ENCODE measurements at places on chromosomes 6 and 20.

- H3K36me3 ChIP-seq, result peaks cover 76% of the 10 kb centered on the region
- DNase-seq, result no peak
- H3K4me3 ChIP-seq, result peak overlapping the region; percentile 78
- peak overlapping the region; percentile 74 for H3K27ac ChIP-seq
Measured at GRCh38 chr6:109478841-109479624, 4.0 kb downstream of the ZBTB24 start.

GRCh38 chr20:38272961-38273360 is 12.4 kb upstream of the KIAA1755 start:
- no peaks in the 10 kb centered on the region for H3K4me1 ChIP-seq
- DNase-seq, result no peak
- no peak overlapping the region for H3K4me3 ChIP-seq
- H3K27me3 ChIP-seq, result peaks cover 2% of the 10 kb centered on the region

DNA sequence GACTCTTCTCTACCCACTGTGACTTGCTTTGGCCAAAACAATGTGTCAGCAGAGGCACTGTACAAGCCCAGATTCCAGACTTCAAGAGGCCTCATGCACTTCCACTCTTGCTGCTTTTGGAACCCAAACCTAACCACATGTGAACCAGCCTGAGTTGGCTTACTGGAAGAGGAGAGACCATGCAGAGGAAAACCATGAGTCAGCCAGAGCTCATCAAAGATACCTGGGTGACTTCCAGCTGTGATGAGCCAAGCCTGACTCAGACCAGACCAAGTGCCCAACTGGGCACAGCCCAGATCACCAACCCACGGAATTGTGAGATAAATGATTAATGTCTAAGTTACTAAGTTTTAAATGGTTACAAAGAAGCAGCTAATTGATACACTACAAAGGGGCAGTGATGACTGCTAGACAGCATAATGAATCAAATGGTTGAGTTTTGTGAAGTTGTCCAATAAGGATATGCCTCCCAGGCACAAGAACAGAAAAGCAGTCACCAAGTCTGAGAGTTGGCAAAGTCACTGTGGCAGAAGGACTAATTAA is 16.2 kb upstream of the BEND6 start:
- no peak overlapping the region for H3K4me3 ChIP-seq
- peaks cover 8% of the 10 kb centered on the region for H3K27me3 ChIP-seq
- H3K27ac ChIP-seq, result no peak overlapping the region
- H3K4me1 ChIP-seq, result no peaks in the 10 kb centered on the region
- no peak for DNase-seq

GRCh38 chr6:16618962-16619361 is 142.3 kb downstream of the ATXN1 start:
- no peak overlapping the region for H3K4me3 ChIP-seq
- peaks cover 26% of the 10 kb centered on the region for H3K36me3 ChIP-seq
- DNase-seq, result no peak
- no peaks in the 10 kb centered on the region for H3K27me3 ChIP-seq

GRCh38 chr6:109024784-109025183 is 69.9 kb downstream of the SESN1 start:
- H3K27me3 ChIP-seq, result peaks cover 9% of the 10 kb centered on the region
- H3K4me3 ChIP-seq, result no peak overlapping the region
- no peaks in the 10 kb centered on the region for H3K36me3 ChIP-seq
- H3K4me1 ChIP-seq, result peaks cover 8% of the 10 kb centered on the region
- DNase-seq, result no peak

DNA sequence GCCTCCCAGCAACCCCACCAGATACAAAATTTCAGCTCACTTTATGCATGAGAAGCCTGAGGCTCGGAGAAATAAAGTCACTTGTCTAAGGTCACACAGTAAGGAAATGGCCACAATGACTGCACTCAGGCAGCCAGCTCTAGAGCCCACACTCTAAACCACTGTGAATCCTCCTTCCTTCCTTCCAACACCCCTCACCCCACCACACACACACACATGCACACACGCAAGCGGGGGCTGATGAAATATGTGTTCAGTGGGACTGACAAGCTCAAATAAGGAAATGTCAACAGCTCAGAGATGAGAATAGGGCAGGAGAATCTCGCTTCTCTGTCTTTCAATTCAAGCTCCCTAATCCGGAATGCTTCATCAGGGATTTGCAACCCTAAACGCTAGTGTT is 6.0 kb upstream of the BPIFA1 start:
- H3K36me3 ChIP-seq, result no peaks in the 10 kb centered on the region
- H3K27ac ChIP-seq, result no peak overlapping the region
- DNase-seq, result no peak
- H3K4me3 ChIP-seq, result no peak overlapping the region

DNA sequence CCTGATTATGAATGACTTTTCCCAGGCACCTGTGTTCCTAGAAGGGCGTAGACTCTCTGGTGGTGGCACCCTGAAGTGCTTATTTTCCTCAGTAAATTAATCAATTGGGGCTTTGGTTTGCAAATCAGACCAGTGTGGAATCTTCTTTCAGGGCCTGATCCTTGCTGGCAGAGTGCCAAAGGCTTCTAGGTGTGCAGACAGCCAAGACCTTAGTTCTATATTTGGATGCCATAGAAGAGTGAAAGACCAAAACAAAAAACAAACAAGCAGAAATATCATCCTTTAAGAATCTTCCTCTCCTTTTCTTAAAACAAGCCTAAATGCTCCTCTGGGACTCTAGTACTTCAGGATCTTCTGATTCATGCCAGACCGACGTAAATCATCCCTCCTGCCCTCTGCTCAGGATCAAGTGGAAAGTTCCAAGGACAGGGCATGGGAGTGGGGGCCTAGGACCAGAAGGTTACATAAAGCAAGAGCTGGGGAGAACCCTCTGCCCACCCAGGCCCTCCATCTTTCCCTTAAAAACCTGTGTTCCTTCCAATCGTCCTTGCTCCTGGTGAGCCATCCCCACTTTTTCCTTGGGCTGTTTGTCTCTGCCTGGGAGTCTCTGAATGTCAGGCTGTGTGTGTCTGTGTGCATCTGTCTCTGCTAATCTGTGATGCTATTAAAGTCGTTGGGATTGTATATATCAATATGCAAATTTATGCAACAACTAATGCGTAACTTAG is 70.5 kb upstream of the MYLIP start:
- no peak for DNase-seq
- H3K4me1 ChIP-seq, result peaks cover 5% of the 10 kb centered on the region
- H3K4me3 ChIP-seq, result no peak overlapping the region
- no peak overlapping the region for H3K27ac ChIP-seq

- H3K36me3 ChIP-seq, result no peaks in the 10 kb centered on the region
- no peak for DNase-seq
- no peak overlapping the region for H3K4me3 ChIP-seq
- H3K27me3 ChIP-seq, result no peaks in the 10 kb centered on the region
Measured at GRCh38 chr6:68240726-68241125, 394.4 kb upstream of the ADGRB3 start.

DNA sequence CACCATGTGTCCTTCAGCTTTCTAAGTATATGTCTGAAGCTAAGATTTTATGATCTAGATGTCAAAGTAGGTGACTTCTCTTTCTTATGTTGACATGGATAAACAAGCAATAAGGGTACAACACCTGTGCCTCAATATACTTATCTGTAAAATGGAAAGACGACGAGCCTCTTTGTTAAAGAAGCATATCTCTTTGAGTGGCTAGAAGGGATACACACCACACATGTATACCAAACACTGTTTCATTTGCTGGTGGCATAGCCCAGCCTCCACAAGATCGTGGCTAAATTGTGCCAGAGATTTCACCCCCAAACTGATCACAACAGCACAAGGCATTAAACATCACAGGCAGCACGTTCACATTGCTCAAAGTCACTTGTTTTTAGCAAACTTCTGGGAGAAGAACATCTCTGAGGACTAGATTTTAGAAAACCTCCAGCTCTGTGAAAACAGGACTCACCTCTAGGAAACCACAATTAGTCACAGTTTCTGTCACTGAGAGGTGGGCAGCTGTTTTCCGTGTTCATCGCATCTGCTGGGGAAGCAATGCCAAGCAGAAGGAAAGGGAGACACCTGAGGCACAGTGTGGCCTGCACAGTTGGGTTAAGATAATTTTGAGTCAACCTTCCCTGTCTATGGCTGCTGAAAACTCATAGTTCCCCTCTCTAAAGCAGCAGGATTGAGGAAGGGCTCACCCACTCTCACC is 263.0 kb upstream of the PLCB4 start:
- H3K4me3 ChIP-seq, result no peak overlapping the region
- no peak overlapping the region for H3K27ac ChIP-seq
- no peaks in the 10 kb centered on the region for H3K27me3 ChIP-seq
- peaks cover 4% of the 10 kb centered on the region for H3K4me1 ChIP-seq
- H3K36me3 ChIP-seq, result no peaks in the 10 kb centered on the region
- DNase-seq, result no peak

- H3K27ac ChIP-seq, result no peak overlapping the region
- peaks cover 26% of the 10 kb centered on the region for H3K36me3 ChIP-seq
- H3K27me3 ChIP-seq, result no peaks in the 10 kb centered on the region
- DNase-seq, result no peak
- no peak overlapping the region for H3K4me3 ChIP-seq
Measured at GRCh38 chr6:108254433-108255410, 6.1 kb downstream of the SNX3 start.

GRCh38 chr6:11140056-11140455 is 28.5 kb upstream of the ERVFRD-1 start:
- no peak overlapping the region for H3K4me3 ChIP-seq
- peaks cover 4% of the 10 kb centered on the region for H3K27me3 ChIP-seq
- no peak overlapping the region for H3K27ac ChIP-seq
- H3K36me3 ChIP-seq, result peaks cover 8% of the 10 kb centered on the region
- DNase-seq, result no peak
- peaks cover 22% of the 10 kb centered on the region for H3K4me1 ChIP-seq

- DNase-seq, result peak; percentile 63
- peaks cover 15% of the 10 kb centered on the region for H3K27me3 ChIP-seq
Measured at GRCh38 chr6:32933661-32934085, 7.2 kb downstream of the HLA-DMB start.

DNA sequence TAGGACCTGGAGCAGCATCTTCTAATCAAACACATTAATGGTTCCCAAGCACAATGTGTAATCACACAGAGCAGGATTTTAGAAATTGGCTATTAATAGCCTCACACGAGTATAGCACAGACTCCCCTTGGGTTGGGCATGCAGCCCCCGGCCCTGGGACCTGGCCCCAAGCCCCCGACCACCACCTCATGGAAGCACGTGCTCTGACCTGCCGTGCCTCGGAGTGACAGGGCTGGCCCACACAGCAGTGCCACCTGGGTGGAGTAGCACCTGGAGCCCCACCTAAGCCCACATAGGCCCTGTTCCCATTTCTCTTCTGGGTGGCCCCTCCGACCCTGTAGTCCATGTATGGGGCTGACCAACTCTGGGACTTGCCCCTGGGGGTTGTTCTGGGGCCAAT is 171.8 kb downstream of the TTLL2 start:
- H3K27me3 ChIP-seq, result no peaks in the 10 kb centered on the region
- no peaks in the 10 kb centered on the region for H3K4me1 ChIP-seq
- no peaks in the 10 kb centered on the region for H3K36me3 ChIP-seq
- no peak overlapping the region for H3K4me3 ChIP-seq
- no peak overlapping the region for H3K27ac ChIP-seq

GRCh38 chr6:27144740-27145079 is 102.8 kb upstream of the PRSS16 start:
- H3K27me3 ChIP-seq, result no peaks in the 10 kb centered on the region
- H3K4me1 ChIP-seq, result peaks cover 22% of the 10 kb centered on the region
- H3K27ac ChIP-seq, result no peak overlapping the region
- peaks cover 13% of the 10 kb centered on the region for H3K36me3 ChIP-seq
- DNase-seq, result no peak

- no peak for DNase-seq
- no peaks in the 10 kb centered on the region for H3K36me3 ChIP-seq
- no peak overlapping the region for H3K27ac ChIP-seq
- no peaks in the 10 kb centered on the region for H3K27me3 ChIP-seq
- H3K4me3 ChIP-seq, result no peak overlapping the region
- no peaks in the 10 kb centered on the region for H3K4me1 ChIP-seq
Measured at GRCh38 chr20:42212391-42212790, 594.2 kb upstream of the CHD6 start.

DNA sequence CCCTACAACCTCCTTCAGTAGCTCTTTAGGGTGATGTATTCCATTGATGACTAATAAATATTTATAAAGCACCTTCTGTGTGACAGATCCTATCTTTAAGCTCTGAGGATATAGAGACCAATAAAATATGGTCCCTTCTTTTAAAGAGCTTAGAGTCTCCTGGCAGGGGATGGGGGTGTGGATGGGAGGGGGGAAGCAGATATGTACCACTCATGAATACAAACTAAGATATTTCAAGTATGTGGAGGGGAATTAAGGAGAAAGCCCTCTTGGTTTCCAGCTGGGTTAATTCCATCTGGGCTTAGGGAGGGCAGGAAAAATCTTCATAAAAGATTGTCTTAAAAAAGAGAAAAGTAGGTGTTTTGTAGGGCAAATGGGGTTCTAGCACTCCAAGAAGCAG is 21.6 kb upstream of the FBXO9 start:
- H3K4me1 ChIP-seq, result peaks cover 13% of the 10 kb centered on the region
- H3K4me3 ChIP-seq, result no peak overlapping the region
- no peaks in the 10 kb centered on the region for H3K27me3 ChIP-seq
- no peak overlapping the region for H3K27ac ChIP-seq

GRCh38 chr6:16921399-16922110 is 160.3 kb upstream of the ATXN1 start:
- H3K27ac ChIP-seq, result no peak overlapping the region
- no peak overlapping the region for H3K4me3 ChIP-seq
- H3K4me1 ChIP-seq, result no peaks in the 10 kb centered on the region
- no peak for DNase-seq

DNA sequence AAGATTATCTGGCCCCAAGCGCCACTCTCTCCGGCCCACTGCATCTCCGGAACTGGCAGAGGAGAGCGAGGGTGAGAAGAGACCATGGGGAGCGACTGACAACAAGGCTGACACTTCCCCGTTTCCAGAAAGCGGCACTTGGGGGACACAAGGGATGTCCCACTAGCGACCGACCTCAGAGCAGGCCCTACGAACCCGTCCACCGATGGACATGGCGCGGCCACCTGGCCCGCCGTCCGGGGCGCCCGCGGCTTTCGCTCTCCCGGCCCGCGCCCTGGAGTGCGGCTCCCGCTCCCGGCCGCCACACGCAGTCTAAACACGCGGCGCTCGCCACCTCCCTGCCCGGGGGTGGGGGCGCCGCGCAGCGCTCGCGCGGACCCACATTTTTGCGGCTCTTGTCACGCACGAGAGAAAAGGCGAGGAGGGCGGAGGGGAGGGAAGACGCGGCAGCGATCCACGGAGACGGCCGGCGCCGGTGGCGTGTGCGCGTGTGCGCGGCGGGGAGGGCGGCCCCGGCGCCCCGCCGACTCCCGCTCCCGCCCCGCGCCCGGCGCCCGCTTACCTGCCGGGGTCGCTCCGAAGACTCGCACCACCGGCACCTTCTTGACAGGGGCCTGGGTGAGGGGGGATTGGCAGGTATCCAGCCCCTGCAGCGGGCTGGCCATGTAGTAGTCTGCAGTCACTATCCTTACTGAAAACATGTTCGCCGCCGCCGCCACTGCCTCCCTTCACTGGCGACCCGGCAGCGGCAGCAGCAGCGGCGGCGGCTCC is 645 bp downstream of the REV3L start:
- H3K4me1 ChIP-seq, result peaks cover 49% of the 10 kb centered on the region
- H3K27ac ChIP-seq, result peak overlapping the region; percentile 88
- peak; percentile 37 for DNase-seq
- H3K36me3 ChIP-seq, result peaks cover 18% of the 10 kb centered on the region
- peak overlapping the region; percentile 93 for H3K4me3 ChIP-seq
- no peaks in the 10 kb centered on the region for H3K27me3 ChIP-seq

Data from activated T-helper 2 cell treated with anti-CD3 and anti-CD28 coated beads, Interferon-gamma antibody, Interleukin-2, Interleukin-4, amounts not matched to agents 10 μg/mL and 5 μg/mL and 100 μg/mL, durations not matched to agents 14 hours and 24 hours and 36 hours (primary cell).